Omental fat pad (tissue), 4 donors: ENCODE measurements at places on chromosomes 13 and 19. TPM values are rescaled to one million over a fixed set of nuclear protein-coding genes. Genes with fewer than 3 reads are reported as not detected.

DNA sequence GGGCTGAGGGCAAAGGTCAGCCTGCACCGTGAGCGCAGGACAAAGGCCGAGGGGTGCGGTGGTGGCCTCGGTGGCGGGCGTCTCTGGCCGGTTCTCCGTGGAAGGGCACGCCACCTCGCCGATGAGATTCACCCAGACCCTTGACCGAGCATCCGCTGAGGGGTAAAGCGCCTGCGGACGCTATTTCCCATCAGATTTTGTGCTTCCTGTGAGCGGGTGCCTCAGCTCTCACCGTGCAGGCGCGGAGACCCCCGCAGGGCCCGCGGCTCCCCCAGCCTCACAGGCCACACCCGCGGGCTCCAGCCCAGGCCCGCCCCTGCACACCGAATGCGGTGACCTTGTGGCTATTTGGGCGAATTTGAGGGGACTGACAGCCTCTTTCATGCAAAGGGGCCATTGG, 348.0 kb downstream of the TEX29 start:
- no peak for DNase-seq

- no peak for DNase-seq
Observed at GRCh38 chr13:100526318-100527000, 62.1 kb downstream of the GGACT start.

STXBP2 gene
- 46.1 TPM for total RNA-seq

DNA sequence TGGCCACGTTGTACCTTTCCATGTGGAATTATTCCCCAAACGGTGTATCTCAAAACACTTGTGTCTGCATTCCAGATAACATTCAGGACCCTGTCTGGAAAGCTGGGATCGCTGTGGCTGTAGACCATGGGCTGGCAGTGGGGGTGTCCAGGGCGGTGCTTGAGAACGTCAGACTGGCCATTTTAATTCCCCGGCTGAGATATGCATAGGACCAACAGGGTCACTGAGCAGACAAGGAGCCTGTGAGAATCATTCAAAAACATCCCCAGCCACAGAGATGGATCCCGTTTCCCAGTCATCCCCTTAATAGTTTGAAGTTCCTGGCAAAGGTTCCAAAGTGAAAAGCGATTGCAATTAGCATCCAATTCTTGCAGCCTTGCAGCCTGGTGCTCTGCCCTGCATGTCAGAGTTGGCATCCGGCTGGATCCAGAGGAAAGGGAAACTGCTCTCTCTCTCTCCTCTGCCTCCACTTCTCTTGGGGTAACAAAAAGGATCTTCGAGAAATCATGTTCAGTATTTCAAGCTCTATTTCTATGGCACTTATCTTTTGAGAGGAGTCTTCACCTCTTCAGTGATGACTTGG, 41.6 kb downstream of the IFT88 start:
- no peak for DNase-seq

PROZ gene
- not detected for total RNA-seq
